ENCODE measurements at places on chromosomes 2 and 18. TPM values are rescaled to one million over a fixed set of nuclear protein-coding genes. Genes with fewer than 3 reads are reported as not detected.

TMEM163 gene
- 0.06 TPM for total RNA-seq

OR6B3 gene
- total RNA-seq = not detected

CD8A gene
- total RNA-seq = 0.51 TPM

DSC3 gene
- 1.5 TPM for total RNA-seq

COLEC12 gene
- total RNA-seq = 0.03 TPM

MAP2 gene
- 1.2 TPM for total RNA-seq

PSMA8 gene
- total RNA-seq = not detected

PPM1G gene
- total RNA-seq = 176 TPM

CRYGC gene
- total RNA-seq = not detected

NCKAP5 gene
- total RNA-seq = 0.61 TPM

FIGN gene
- total RNA-seq = 3.0 TPM

HOXD12 gene
- total RNA-seq = not detected

UGT1A4 gene
- 0.07 TPM for total RNA-seq

SRD5A2 gene
- total RNA-seq = 0.02 TPM

ASXL3 gene
- total RNA-seq = not detected

HOXD10 gene
- total RNA-seq = 6.7 TPM

CHST9 gene
- not detected for total RNA-seq

PEX13 gene
- 14.6 TPM for total RNA-seq

CNGA3 gene
- 0.09 TPM for total RNA-seq

ARHGAP25 gene
- total RNA-seq = 0.29 TPM

CABLES1 gene
- total RNA-seq = 15.2 TPM

ALS2 gene
- 13.5 TPM for total RNA-seq
